ENCODE measurements at places on chromosomes 13 and 19.

DNA sequence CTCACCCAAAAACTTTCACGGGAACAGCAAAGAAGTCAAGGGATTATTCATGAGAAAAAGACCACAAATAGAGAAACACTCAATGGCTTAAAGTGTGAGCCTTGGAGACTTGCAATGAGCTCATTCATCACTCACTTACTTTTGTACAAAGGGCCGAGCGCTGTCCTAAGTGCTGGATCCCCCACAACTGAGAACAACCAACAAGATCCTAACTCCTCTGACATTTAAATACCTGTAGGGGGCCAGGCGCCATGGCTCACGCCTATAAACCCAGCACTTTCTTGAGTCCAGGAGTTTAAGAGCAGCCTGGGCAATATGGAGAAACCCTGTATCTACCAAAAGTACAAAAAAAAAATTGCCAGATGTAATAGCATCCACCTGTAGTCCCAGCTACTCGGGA lies 29.4 kb upstream of the ZNF507 start:
- no peak for DNase-seq

- no peak for DNase-seq
Measured at GRCh38 chr13:72920097-72920496, 138.2 kb downstream of the PIBF1 start.

DNA sequence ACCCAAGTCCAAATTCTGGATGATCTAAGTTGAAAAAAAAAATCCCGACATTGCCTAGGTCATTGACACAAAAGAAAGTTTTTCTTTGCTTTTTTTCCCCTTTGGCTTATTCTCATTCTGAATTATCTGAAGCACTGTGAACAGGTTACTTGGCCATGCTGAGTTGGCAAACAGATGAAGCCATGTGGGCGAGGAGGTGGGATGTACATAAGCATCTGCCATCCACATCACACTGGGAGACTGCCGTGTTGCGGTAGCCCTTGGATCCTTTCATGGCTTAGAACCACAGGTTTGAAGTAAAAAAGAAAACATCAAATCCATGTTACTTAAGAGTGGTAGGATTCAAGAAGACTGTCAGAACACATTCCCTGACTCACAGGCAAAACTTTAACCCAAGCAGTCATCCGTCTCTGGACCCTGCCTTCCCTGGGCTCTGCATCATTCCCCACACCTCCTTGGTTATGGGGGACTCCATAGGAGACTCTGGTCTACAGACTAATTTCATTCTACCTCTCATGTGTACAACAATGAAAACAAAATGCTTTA lies 242.5 kb upstream of the SERP2 start:
- DNase-seq = no peak

DNA sequence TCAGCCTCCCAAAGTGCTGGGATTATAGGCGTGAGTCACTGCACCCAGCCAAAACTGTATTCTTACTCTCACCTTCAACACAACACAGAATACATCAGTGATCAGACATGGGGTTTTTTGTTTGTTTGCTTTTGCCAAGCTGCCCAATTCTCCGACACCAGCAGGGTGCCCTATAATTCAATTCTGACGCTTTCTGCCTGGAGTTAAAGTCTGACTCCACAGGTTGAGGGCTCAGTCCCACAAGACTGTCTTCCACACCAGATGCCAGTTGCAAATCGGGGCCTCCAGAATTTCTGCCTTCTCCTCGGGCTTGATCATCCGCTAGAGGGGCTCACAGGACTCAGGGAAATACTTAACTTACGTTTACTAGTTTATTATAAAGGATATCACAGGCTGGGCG lies 22.1 kb downstream of the FBN3 start:
- DNase-seq = no peak

DNA sequence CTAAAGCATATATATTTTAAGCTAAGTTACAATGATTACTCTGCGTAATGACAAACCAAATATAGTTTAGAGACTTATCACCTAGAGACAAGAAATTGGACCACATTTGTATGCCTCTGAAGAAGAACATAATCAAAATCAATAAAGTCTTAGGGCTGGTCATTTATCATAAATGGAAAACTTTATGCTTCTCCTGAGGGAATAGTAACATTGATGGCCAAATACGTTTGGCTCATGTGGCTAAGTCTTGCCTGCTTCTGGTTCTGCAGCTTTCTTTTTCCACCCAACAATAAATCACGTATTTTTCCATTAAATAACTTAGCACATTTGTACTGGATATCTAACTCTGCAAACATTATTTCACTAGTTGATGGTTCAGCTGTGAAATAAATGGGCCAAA lies 458.4 kb downstream of the SLITRK1 start:
- no peak for DNase-seq

DNA sequence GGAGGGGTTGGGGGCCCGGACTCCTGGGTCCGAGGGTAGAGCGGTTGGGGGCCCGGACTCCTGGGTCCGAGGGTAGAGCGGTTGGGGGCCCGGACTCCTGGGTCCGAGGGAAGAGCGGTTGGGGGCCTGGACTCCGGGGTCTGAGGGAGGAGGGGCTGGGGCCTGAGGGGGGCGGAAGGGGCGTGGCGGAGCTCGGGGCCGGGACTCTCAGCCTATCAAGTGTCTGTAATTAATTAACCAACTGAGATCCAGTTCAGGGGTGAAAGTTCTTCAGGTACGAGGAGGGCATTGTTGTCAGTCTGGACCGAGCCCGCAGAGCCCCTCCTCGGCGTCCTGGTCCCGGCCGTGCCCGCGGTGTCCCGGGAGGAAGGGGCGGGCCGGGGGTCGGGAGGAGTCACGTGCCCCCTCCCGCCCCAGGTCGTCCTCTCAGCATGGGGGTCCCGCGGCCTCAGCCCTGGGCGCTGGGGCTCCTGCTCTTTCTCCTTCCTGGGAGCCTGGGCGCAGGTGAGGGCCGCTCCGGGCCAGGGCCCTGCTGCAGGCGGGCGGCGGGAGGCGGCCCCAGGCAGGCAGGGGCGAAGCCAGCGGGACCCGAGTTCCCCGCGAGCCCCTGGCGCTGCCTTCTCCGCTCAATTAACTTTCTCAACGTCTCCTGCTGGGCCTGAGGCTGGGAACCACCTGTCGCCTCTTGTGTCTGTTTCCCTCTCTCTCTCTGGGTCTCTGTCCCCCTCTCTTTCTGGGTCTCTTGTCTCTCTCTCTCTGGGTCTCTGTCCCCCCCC lies 697 bp downstream of the FCGRT start:
- DNase-seq = peak; percentile 14

DNA sequence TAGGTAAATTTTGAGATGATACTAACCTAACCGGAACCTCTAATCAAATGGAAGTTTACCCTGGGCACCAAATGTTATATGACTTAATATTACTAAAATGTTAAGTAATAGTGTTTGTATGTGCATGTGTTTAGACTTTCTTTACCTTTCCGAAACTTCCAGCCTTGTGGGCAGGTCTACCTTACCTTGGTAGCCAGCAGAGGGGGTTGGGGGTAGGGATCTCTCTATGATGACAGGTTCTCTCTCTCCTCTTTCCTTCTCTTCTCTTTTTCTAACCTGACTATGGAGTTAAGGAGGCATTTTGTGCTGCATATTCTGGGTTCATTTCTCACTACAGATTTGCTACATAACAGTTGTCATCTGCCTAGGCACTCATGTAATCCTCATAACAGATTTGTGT lies 6.8 kb upstream of the FRY start:
- DNase-seq = no peak

- peak; percentile 18 for DNase-seq
Measured at GRCh38 chr13:29936051-29936813, 85.8 kb upstream of the UBL3 start.

GRCh38 chr13:55345224-55345623 lies 1795.5 kb upstream of the PRR20A start:
- no peak for DNase-seq

DNA sequence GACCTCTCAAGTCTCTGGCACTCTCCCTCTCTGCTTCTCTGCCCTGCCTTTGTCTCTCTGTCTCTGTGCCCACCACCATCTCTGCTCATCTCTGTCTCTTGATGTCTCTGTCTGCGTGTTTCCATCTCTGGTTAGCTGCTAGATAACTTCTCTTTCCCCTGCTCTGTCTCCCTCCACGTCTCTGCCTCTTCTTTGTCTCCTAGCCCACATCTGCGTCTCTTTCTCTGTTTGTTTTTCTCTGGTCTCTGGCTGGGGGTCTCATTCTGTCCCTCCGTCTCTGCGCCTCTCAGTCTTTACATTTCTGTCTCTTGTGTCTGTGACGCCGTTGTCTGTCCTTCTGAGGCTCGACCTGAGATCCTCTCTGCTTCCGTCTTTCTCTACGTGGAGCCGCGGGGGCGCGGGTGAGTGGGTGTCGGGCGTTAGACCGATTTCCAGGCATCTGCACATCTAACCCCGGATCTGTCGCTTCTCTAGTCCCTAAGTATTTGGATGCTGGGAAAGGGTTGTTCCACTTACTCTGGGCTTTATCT lies 386 bp downstream of the GIPR start:
- peak; percentile 23 for DNase-seq

- no peak for DNase-seq
Measured at GRCh38 chr19:1455002-1455335, 5.0 kb downstream of the APC2 start.

- DNase-seq = no peak
Measured at GRCh38 chr13:39536274-39536673, 66.7 kb downstream of the LHFPL6 start.

GRCh38 chr19:18160493-18160970 lies 7.6 kb downstream of the PIK3R2 start:
- DNase-seq = no peak

GRCh38 chr13:62119739-62120700 lies 704.4 kb upstream of the PCDH20 start:
- peak; percentile 0 for DNase-seq

DNA sequence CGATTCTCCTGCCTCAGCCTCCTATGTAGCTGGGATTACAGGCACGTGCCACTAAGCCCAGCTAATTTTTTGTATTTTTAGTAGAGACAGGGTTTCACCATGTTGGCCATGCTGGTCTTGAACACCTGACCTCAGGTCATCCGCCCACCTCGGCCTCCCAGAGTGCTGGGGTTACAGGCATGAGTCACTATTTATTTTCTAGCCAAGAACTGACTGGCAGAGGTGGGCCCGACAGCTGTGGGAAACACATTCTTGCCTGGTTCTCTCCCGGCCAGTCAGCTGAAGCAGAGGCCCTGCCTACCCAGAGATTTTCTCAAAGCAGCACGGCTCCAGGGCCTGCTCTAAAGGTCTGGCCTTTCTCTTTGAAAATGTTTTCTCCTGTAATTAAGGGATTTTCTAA lies 108.0 kb downstream of the KCTD15 start:
- no peak for DNase-seq

GRCh38 chr13:91668866-91669495 lies 270.6 kb downstream of the GPC5 start:
- DNase-seq = no peak

GRCh38 chr13:102680842-102681740 lies 13.8 kb downstream of the METTL21C start:
- DNase-seq = peak; percentile 26

DNA sequence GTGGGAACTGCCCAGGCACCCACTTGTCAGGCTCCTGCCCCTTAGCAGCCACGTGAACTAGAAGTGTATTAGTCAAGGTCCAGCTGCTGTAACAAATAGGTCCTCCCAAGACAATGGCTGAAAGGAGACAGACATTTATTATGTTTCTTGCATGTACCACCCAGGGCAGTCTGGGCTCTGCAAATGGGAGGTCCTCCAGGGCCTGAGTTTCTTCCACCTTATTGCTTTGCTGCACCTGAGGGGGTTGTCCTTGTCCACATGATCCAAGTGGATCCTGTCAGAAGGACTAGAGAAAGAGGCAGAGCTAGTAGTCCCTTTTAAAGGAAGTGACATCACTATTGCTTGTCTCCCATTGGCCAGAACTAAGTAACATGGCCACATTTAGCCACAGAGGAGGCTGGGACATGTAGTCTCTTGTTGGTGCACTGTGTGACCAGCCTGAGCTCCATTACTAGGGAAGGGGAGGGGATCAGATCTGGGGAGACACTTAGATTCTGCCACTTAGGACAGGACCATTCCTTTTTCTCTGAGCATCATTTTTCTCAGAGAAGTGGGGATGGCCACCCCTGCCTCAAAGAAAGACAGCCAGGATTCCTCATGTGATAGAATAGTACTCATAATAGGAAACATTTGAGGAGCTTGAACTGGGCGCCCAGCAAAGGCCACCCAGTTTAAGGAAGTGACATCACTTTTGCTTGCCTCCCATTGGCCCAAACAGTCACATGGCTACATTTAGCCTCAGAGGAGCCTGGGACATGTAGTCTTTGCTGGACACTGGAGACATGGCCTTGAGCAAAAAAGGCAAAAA lies 15.1 kb downstream of the CC2D1A start:
- peak; percentile 72 for DNase-seq

GRCh38 chr19:14122924-14123323 lies 5.4 kb upstream of the PRKACA start:
- DNase-seq = no peak

DNA sequence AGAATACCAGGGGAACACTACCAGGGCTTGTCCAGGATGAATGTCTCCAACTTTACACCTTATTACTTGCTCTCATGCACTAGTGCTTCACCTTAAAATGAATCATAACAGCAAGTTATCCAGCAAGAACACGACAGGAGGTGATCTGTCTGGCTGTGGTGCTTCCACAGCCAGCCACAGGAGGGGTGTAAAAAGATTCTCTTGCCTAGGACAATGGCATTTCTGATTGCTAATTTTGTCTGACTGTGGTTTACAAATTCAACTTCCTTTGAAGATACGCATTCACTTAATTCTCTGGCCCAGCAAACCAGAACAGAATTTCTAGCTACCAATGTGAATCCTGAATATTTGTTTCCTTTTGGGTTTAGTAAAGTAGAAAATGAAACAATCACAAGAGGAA lies 23.1 kb upstream of the COG3 start:
- peak; percentile 71 for DNase-seq

DNA sequence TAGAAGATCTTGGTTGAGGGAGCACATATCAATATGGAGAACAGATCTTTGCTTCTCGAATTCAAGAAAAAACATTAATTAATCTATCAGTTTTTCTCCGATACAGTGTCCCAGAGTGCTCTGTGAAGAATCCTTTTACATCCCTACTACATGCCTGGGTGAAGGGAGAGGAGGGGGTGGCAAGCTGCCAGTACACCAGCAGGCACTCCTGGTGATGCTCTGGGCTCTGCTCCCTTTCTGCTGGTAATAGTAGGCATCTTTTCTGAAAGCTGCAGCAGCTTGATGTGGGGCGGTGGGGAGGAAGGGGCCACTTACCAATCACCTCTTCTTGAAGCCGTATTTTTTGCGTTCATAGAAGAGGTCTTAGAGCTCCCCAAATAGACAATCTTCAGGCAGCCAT lies 30.7 kb downstream of the PBX4 start:
- DNase-seq = no peak

DNA sequence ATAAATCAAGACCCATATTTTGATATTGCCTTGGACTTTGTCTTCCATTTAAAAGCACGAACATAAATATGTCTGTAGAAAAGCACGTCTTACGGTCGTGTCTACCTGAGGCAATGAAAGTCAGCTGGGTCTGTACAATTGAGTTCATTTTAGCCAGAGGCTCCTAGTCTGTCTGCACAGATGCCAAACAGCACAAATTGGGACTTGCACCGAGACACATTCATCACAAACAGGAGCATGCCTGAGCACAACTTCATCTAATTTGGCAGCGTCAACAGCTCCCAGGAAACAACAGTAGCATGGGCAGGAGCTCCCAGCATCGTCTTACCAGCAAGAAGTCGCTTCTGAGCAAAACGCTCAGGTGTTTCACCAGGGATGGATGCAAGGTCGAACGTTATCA lies 687.0 kb downstream of the EFNB2 start:
- no peak for DNase-seq

Measured in activated CD4-positive, alpha-beta T cell treated with anti-CD3 and anti-CD28 coated beads, Interleukin-10, Interleukin-2, amounts not matched to agents 100 ng/mL and 50 ng/mL, durations not matched to agents 16 hours and 8 hours (primary cell).